ENCODE measurements at places on chromosomes 1 and 21. TPM values are rescaled to one million over a fixed set of nuclear protein-coding genes. Genes with fewer than 3 reads are reported as not detected.

Gene HSF2BP
- 4.2 TPM for polyA plus RNA-seq

Gene MMP23B
- 0.86 TPM for polyA plus RNA-seq

DNA sequence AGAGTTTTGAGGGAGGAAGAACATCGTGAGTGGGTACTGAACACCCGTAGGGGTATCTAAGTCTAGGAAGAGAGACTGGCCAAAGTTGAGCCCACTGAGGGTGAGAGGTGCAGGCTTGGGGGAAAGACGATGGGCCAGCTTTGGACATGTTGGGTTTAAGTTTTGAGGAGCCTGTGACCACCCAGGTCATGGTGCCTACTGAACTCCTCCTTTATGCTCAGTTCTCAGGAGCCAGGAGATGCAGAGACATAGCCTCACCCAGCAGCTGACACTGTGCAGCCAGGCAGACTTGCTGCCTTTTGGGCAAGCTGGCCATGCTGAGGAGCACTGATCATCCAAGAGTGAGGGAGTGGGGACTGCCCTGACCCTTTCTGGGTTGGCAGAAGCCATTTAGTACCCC, 72.3 kb downstream of the TNR start:
- DNase-seq = no peak

GRCh38 chr1:41529621-41530395, 45.3 kb upstream of the EDN2 start:
- no peak for DNase-seq

- DNase-seq = peak; percentile 91
These were observed 3.3 kb downstream of the CSRP1 start for GRCh38 chr1:201503397-201504176.

GRCh38 chr1:197438010-197438790, 170.1 kb downstream of the CRB1 start:
- DNase-seq = no peak

- DNase-seq = no peak
These were observed 131.3 kb downstream of the ZNF648 start for GRCh38 chr1:181930187-181930586.
